Epithelial cell of proximal tubule (primary cell): ENCODE measurements at places on chromosomes 1 and 21.

DNA sequence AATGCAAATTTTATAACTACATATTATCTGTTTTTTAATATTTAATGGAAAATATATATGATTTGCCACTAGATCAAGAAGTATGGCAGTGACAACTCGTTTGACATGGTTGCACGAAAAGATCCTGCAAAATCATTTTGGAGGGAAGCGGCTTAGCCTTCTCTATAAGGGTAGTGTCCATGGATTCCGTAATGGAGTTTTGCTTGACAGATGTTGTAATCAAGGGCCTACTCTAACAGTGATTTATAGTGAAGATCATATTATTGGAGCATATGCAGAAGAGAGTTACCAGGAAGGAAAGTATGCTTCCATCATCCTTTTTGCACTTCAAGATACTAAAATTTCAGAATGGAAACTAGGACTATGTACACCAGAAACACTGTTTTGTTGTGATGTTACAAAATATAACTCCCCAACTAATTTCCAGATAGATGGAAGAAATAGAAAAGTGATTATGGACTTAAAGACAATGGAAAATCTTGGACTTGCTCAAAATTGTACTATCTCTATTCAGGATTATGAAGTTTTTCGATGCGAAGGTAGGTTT, 556 bp downstream of the IFI44 start:
- no peak for DNase-seq

DNA sequence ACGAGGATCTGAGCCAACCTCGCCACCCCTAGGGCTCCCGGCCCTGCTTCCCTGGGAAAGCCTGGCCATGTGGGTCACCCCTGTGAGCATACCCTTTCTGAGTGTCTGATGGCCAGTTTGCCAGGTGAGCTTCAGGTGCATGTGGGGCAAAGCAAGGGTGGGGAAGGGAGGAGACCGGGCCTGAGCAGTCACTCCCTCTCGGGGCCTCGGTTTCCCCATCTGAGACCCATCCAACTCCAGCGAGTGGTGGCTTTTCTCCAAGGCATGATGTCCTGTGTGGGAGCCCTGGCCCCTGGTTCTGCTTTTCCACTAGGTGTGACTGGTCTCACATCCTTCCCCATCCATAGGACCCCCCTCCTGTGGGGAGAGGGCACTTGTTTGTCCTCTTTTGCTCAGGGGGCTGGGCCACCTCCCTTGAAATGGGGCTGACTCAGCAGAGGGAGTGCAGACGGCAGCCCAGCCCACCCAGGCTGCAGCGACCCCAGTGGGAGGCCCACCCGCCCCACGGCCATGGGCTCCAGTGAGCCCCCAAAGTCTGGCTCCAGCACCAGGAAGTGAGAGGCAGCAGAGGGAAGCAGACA, 1.7 kb upstream of the WNT9A start:
- no peak for DNase-seq

DNA sequence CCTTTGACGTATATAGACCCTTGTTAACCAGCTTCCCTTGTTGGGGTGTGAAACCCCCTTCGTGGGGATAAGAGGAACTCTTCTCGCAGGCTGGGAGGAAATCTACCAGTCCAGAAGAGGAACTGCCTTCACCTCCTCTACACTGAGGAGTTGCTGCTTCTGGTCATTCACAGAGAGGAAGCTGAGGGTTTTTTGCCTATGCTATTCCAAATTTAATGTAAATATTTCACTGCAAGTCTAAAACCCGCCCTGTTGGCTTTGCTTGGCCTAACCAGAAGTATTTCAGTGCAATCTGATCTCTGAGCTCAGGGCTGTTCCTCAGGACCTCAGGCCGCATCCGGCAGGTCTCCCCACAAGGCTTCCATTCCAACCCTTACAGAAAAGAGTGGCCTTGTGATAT, 150.1 kb downstream of the HIVEP3 start:
- no peak for DNase-seq

- no peak for DNase-seq
These were observed 596.6 kb downstream of the PTPRU start for GRCh38 chr1:29832936-29833335.

GRCh38 chr1:22611530-22611947, 24.9 kb upstream of the C1QA start:
- peak; percentile 6 for DNase-seq

GRCh38 chr21:15206514-15206913, 141.7 kb upstream of the NRIP1 start:
- DNase-seq = no peak

- no peak for DNase-seq
These were observed 74.6 kb downstream of the DISP1 start for GRCh38 chr1:222889440-222889839.

- DNase-seq = no peak
These were observed 1.0 kb downstream of the CDKN2C start for GRCh38 chr1:50970931-50971582.

GRCh38 chr1:89587729-89588161, 45.2 kb upstream of the LRRC8C start:
- peak; percentile 47 for DNase-seq

- DNase-seq = no peak
These were observed 21.3 kb upstream of the RSPO1 start for GRCh38 chr1:37656026-37656425.

GRCh38 chr1:192700834-192701271, 64.9 kb downstream of the RGS13 start:
- peak; percentile 59 for DNase-seq

GRCh38 chr1:213231795-213232231, 180.8 kb downstream of the RPS6KC1 start:
- DNase-seq = no peak
